Chondrocyte (in vitro differentiated cells): ENCODE measurements at places on chromosomes 1 and 21. TPM values are rescaled to one million over a fixed set of nuclear protein-coding genes. Genes with fewer than 3 reads are reported as not detected.

DNA sequence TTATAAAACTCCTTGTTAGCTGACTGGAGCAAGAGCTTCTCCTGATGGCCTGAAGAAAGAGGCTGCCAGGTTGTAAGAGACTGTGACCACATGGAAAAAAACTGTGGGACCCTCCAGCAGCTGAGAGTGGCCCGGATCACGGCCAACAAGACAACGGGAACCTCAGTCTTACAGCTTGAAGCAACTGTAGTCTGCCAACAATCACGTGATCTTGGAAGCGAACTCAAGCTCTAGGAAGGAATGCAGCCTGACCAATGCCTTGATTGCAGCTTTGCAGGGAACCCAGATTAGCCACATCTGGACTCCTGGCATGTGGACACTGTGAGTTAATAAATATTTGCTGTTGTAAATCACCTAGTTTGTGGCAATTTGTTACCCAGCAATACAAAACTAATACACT lies 442.6 kb upstream of the PRMT6 start:
- H3K4me3 ChIP-seq: no peak overlapping the region
- DNase-seq: no peak
- H3K36me3 ChIP-seq: no peaks in the 10 kb centered on the region
- H3K27me3 ChIP-seq: peaks cover 2% of the 10 kb centered on the region
- H3K4me1 ChIP-seq: no peaks in the 10 kb centered on the region

DNA sequence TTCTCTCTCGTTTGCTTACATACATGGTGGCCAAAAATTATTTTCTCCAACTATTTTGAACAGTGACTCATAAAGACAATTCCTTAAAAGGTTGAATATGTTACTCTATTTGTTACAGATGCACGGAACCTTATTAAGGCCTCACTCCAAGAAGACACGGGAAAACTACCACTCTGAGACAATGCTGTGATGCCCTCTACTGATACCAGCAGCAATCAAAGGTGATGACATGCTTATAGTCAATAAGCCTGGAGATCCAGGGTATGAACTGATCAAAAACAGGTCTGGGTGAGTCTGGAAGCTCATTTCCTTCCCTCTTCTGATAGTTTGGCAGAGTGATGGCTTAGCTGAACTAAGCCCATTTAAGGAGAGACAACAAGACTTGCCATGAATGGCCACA lies 563.0 kb downstream of the LRRIQ3 start:
- H3K4me1 ChIP-seq: no peaks in the 10 kb centered on the region
- H3K27me3 ChIP-seq: peaks cover 5% of the 10 kb centered on the region
- no peak overlapping the region for H3K4me3 ChIP-seq
- no peaks in the 10 kb centered on the region for H3K36me3 ChIP-seq

DNA sequence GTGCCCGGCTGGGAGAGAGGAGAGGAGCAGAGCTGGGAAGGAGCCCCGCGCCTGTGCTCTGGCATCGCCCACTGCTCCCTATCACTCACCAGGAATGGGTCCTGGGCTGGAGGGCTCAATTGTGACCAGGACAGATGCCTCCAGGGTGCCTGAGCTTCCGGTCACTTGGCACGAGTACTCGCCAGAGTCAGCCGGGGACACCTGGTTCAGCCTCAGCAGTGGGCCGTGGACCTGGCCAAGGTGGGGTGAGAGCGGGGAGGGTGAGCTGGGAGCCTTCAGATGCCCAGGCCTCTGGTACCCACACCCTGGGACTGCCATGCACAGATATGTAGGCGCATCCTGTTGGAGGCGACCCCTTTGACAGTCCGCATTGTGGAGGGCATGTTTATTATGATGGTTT lies 31.1 kb downstream of the LDLRAD2 start:
- no peak for DNase-seq
- H3K27me3 ChIP-seq: no peaks in the 10 kb centered on the region
- no peak overlapping the region for H3K4me3 ChIP-seq
- H3K36me3 ChIP-seq: peaks cover 40% of the 10 kb centered on the region
- H3K4me1 ChIP-seq: no peaks in the 10 kb centered on the region
- no peak overlapping the region for H3K27ac ChIP-seq

DNA sequence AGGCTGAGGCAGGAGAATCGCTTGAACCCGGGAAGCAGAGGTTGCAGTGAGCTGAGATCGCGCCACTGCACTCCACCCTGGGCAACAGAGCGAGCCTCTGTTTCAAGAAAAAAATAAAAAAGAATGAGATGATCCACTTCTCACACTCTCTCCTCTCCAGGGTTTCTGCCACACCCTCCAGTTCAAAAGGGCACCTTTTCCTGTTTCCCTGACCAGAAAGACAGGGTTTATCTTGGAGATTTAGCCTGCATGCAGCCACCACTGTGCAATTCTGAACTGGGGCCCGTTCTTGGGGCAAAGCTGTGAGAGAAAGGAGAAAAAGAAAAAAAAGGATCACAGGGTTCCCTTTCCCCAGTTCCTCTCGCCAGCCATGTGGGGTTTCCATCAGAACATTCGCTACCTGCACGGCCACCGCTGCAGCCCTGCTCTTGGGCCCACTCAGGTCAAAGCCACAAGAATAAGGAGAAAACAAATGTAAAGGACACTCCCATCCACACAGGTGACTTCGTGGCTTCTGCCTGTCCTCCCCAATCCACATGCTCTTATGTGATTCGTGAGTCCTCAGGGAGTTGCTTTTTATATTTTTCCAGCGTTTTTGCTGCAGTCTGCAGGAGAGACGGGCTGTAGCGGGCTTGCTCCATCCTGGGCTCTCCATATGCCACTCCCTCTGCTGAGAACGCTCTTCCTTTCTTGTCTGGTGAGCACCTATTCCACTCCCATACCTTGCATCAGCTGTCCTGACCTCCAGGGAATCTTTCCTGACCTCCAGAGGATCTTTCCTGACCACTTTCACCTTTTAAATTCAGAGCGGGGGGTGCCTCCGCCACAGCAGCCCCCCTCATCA lies 26.4 kb downstream of the GNG4 start:
- H3K4me3 ChIP-seq: no peak overlapping the region
- H3K27ac ChIP-seq: no peak overlapping the region
- H3K4me1 ChIP-seq: peaks cover 23% of the 10 kb centered on the region

The DENND2D gene
- 0.25 TPM in 1 of 3 replicates, not detected in the others for total RNA-seq

The FAM131C gene
- 0.24 to 0.72 TPM (median 0.70 TPM) in 3 replicates for total RNA-seq
